ENCODE measurements at places on chromosomes 1 and 21.

- DNase-seq, result no peak
These were observed 66.1 kb upstream of the CXADR start for GRCh38 chr21:17446737-17447136.

- no peak for DNase-seq
These were observed 8.0 kb upstream of the RNPC3 start for GRCh38 chr1:103517380-103518047.

GRCh38 chr1:65694126-65694525 lies 98.6 kb upstream of the PDE4B start:
- no peak for DNase-seq

- no peak for DNase-seq
These were observed 52.2 kb downstream of the YARS1 start for GRCh38 chr1:32764826-32765569.

DNA sequence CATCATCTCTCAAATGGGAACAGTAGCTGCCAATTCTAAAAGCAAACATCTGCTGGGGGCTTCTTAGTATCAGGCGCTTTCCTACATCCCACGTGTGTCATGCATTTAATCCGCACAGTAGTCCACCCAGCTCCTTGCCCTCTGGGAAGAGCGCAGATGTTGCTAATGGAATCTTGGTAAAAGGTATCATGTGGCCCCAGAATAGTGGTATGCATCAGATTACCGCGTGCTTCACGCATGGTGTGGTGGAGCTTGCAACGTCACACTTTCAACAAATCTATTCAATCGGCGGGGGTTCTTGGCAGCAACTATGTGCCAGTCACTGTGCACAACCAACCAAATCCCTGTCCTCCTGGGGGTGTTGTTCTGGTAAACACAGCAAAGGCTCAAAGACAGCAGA lies 141.0 kb downstream of the HIVEP3 start:
- no peak for DNase-seq

DNA sequence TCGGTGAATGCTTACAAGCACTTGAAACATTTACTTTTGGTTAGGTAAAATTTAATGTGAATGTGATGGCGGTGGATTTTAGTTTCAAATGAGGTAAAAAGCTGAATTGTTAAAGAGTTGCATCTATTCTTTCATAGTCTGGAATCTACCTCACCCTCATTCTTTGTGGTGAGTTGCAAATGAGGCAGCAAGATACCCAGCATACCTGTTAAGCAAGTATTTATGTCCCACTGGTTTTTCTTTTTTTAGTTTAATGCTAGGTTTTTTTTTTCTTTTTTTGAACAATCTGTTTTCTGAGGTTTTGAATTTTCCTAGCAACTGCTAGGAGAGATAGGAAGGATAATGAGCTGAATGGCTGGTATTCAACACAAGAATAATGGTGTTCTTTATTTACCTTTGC lies 127.9 kb upstream of the CACYBP start:
- DNase-seq, result no peak

GRCh38 chr21:42324896-42325295 lies 9.7 kb upstream of the TFF3 start:
- no peak for DNase-seq

DNA sequence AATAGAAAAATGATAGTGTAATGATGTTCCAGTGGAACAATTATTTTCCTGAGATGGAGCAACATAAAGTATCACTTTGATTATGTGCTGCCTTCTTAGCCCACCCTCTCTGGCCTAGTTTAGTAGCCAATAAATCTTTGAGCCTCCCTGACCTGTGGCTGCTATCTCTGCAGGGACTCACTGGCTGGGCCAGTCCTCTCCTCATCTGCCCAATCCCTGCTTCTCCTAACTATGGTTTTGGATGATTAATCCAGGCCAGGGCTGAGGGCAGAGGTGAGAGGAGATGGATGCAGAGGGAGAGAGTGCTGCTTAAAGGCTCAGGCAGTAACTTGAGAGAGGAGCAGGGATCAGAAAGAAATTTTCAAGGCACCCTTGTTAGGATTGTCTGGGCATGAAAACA lies 89.0 kb upstream of the CD34 start:
- no peak for DNase-seq

GRCh38 chr1:182111496-182111895 lies 50.0 kb upstream of the ZNF648 start:
- DNase-seq, result no peak

GRCh38 chr1:113947388-113948107 lies 18.4 kb downstream of the HIPK1 start:
- DNase-seq, result no peak

DNA sequence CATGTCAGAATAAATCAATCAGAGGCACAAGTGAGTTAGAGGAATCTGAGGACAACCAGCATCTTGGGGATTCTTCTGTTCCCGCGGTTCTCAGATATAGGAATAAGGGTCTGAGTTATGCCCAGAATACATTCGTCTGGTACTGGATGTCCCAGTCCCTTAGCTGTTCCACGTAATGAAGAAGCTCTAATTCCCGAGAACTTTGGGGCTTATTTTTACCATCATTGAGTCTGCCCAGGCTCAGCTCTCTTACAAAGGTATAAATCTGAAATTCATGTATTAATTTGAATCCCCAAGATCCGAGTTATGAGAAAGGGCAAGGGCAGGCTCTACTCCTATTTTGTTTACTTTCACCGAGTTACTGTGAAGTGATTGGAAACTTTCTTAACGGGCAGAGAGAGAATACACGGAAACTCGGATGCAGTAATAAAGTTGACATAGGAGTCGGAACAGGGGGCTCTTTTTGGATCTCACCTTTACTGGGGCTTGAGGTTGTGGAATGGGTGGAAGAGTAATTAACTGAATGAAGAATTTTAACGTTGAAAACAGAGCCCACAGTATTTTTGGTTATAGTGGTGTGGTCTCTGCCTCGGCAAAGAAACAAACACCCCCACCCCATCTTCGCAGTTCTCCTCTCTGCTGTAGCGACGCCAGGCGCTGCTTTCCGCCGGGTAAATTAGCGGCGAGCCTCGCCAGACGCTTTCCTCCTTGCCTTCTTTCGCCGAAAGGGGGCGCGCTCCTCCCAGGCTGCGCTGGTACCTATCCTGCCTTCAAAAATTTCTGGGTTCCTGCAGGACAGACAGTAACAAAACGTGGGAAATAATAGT lies 7.1 kb downstream of the PRRX1 start:
- DNase-seq, result no peak

Measured in RKO (cell line).